ENCODE measurements at places on chromosomes 1 and 21. TPM values are rescaled to one million over a fixed set of nuclear protein-coding genes. Genes with fewer than 3 reads are reported as not detected.

GRCh38 chr1:16013220-16013907, 4.5 kb downstream of the HSPB7 start:
- DNase-seq = peak; percentile 34

SPRR4 gene
- total RNA-seq = not detected

TESK2 gene
- total RNA-seq = 0.25 TPM

GRCh38 chr1:89598450-89599331, 34.2 kb upstream of the LRRC8C start:
- no peak for DNase-seq

DNA sequence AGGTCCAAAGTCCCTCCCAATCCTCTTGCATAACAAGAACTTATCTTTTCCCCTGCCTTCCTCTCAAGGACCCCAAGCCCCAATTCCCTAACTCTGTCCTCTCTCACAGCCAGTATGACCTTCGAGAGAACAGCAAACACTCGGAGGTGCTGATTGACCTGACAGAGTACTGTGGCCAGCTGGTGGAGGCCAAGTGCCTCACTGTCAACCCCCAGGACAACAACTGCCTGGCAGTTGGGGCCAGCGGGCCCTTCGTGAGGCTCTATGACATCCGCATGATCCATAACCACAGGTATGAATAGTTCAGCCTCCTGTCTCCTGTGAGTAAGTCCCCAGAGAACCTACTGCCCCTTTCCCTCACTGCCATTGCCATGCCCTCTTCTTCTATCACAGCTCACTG, 29.9 kb upstream of the TMEM222 start:
- no peak for DNase-seq

HJV gene
- not detected for total RNA-seq

GRCh38 chr1:113314600-113314999, 75.7 kb upstream of the MAGI3 start:
- no peak for DNase-seq

S100A7 gene
- not detected for total RNA-seq

C1QTNF12 gene
- total RNA-seq = 0.26 TPM

- peak; percentile 39 for DNase-seq
These were observed 5.2 kb upstream of the RERE start for GRCh38 chr1:8822373-8823294.

GRCh38 chr1:25209516-25209915, 22.8 kb downstream of the SYF2 start:
- DNase-seq = no peak

DNA sequence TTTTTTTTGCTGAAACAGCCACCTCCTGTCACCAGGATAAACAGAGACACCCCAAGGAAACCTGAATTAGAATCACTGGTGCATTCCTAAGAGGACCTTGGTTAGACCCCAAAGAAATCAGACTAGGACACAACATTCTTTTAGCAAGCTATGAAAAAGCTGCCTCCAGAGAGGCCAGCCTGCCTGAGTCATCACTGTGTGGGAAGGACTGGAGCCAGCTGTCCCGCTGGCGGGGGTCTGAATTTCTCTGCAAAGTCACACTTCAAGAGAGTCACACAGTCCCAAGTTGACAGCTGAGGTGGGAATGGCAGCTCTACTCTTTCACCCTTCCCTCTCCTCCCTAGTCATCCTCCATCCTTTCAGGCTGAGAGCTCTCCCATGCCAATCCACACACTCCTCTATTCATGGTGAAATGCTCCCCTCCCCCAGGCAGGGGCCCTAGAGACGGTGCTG, 405.0 kb upstream of the POU3F1 start:
- DNase-seq = peak; percentile 53
